GM04503 (cell line): ENCODE measurements at places on chromosomes 11 and 22.

GRCh38 chr11:95704865-95705264, 84.7 kb downstream of the FAM76B start:
- no peak for DNase-seq

DNA sequence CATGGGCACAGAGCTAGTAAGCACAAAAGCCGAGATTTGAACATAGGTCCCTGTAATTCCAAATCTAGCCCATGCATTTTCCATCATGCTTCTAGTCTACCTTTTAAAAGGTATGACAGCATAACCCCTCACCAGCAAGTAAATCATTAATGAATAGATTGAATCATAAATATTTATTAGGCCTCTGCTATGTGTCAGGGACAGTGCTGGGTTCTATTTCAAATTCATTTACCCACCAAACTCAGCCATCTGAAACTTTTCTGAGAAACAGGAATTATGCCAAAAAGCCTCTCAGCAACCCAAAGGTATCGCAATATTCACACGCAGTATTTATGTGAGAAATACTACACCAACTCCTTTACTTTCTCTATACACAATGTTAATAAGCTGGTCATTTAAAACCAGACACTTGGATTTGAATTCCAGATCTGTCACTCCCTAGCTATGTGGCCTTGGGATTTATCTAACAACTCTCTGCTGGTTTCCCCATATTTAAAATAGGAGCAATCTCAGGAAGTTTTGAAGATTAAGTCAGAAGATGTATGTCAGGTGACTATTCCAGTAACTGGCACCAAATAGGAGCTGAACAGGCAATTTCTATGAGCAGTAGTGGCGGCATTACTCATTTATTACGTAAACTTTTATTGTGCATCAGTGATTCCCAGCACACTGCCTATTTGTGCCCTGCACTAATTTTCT, 191.4 kb downstream of the TENM4 start:
- no peak for DNase-seq

DNA sequence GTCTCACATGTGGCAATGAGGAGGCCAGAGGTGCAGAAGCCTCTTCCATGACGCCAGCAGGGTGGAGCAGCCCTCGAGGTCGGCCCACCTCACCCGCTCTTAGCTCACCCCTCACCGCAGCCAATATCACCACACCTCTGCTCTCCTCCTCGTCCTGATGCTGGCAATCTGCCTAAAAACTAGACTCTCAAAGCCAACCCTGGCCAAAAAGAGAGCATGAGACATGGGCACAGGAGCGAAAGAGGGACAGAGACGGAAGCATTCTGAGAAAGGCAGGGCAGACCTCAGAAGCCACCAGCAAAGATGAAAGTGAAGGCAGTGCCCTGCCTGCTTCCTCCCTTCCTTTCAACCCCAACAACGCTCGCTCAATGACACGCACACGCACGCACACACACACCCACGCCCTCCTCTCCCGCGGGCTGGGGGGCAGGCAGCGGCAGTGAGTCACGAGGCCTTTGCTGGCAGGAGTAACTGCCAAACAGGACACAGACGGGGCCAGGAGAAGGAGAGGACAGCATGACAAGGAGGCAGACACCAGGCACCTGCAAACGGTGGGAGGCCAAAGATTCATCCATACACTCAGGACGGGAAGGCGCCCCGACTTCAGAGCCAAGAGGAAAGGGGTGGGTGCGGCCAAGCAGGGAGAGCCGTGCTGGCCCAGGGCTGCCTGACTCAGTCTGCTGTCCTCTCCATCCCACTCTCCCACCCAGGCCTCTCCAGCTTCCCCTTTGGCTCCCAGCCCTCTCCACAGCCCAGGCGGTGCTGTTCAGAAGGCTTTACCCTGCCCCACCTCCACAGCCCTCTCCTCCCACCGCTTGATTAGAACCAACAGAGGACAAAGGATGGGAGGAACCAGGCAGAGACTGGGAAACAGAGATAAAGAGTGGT, 11.4 kb downstream of the IGSF9B start:
- DNase-seq: no peak

DNA sequence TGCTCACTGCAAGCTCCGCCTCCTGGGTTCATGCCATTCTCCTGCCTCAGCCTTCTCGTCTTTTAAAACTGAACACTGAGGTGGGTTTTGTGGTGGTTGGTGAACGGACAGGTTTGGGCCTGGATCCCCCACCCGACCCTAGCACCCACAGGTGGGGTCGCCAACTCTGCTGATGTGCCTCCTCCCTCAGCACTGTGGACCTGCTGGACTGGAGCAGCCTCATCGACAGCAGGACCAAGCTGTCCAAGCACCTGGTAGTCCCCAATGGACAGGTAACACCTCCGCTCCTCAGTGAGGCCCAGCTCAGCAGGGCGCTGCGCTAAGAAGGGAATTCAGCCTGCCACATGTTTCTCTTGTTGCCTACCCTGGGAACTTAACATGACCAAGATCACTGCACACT, 15.2 kb downstream of the DGCR6L start:
- DNase-seq: no peak

GRCh38 chr22:48045369-48045768, 1282.9 kb downstream of the TBC1D22A start:
- no peak for DNase-seq

DNA sequence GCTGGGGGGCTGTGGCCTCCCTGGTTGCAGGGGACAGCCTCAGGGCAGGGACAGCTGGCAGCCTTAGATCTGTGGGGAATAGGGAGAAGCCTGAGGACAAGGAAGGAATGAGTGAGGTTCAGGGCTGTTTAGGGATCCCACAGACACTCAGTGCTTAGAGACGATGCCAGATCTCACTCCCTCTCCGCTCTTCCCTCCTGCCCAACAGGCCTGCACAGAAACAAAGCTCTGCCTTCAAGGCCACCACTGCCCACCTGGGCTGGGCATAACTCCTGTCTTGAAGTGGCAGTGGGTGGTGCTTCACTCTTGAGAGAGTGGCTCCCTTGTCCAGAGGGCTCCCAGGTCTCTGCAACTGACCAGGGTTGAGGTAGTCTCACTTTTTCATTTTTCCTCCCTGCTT, 13.1 kb upstream of the CENATAC start:
- DNase-seq: no peak

DNA sequence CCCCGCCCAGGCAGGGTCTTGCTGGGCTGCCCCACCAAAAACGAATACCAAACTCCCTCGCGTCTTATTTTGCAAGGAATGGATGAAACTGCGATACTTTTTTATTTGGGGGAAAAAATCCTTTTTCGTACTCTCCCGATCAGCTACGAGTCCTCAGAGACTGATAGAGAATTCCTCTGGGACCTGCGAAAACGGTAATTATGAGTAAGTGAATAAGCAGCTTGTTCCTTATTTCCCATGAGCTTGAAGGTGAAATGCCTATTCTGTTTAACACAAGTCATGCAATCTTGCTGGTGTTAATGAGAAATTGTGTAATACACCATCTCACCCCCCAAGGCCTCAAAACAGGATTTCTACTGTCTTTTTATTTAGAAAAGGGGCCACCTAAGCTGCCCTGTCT, 5.5 kb downstream of the GRK3 start:
- no peak for DNase-seq

- peak; percentile 34 for DNase-seq
Measured at GRCh38 chr22:47154621-47155081, 392.2 kb downstream of the TBC1D22A start.

- DNase-seq: no peak
Measured at GRCh38 chr11:103294516-103294915, 185.3 kb downstream of the DYNC2H1 start.

DNA sequence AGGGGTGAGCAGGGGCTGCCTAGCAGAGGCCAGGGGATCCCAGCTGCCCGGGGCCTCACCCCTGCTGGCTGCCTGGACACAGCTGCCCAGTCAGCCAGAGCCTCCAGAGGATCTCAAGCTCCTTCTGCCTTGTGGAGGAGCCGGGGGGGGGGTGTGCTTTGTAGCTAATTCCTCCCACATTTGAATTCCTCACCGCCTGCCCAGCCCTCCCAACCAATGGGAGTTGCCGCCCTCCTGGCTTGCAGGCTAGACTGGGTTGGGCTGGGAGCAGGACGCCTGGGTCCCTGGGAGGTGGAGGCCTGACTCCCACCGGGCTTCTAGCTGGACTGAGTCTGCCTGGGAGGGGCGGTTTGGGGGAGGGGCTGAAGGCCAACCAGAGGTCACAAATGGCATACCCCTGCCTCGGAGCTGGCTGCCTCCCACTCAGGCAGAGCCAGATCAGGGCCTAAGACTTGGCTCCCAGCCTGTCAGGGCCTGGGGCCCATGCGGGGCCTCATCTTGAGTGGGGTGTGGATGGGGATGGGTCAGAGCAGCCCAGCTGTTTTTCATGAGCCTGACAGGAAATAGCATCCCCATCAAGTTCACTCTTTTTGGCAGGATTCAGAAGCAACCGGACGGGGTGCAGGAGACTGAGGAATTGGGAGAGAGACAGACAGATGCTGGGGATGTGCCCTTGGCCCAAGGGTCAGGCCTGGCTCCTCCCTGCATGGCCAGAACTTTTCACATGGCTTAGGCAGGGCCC, 29.2 kb upstream of the PDE2A start:
- peak; percentile 66 for DNase-seq

GRCh38 chr11:105524286-105524685, 85.6 kb upstream of the GRIA4 start:
- no peak for DNase-seq

DNA sequence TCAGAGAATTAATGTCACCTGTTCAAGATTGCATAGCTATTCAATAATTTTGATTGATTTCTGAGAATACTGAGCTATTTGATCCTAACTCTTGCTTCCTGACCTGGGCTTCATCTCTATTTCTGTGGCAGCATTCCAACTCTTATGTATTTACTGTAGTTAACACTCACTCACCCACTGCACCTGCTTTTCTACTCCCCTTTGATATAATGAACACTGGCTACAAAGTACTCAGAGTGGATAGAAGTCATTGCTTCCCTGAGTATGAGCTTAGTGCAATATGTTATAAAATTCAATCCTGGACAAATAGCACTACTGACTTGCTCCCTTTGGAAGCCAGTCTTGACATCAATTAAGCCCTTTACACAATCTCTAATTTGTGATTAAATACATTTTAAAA, 117.2 kb downstream of the APIP start:
- no peak for DNase-seq

GRCh38 chr11:117302228-117302627, 11.1 kb downstream of the BACE1-AS start:
- no peak for DNase-seq

- DNase-seq: no peak
Measured at GRCh38 chr11:2400762-2401435, 349 bp downstream of the TSSC4 start.

DNA sequence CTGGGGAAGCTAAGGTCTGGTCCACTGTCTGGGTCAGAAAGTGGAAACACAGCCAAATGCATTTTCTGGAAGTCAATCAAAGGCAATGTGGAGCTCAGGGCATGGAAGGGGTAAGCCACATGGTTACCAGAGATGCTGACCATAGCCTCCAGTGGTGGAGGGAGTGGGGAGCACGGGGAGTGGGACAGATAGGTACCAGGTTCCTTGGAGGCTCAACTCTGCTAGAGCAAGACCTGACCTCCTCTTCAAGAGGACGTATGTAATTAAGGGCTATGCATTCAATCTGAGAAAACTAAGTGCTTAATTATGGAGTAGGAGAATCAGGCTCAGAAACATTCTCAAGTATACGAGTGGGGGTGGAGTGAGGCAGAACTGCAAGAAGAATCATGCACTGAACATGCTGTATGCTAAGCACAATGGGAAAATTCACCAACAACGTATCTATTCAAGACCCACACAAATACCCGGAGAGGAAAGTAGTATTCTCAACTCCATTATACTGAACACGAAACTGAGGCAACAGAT, 65.2 kb upstream of the PHOX2A start:
- DNase-seq: no peak

GRCh38 chr22:36343720-36344105, 44.1 kb downstream of the MYH9 start:
- DNase-seq: no peak

DNA sequence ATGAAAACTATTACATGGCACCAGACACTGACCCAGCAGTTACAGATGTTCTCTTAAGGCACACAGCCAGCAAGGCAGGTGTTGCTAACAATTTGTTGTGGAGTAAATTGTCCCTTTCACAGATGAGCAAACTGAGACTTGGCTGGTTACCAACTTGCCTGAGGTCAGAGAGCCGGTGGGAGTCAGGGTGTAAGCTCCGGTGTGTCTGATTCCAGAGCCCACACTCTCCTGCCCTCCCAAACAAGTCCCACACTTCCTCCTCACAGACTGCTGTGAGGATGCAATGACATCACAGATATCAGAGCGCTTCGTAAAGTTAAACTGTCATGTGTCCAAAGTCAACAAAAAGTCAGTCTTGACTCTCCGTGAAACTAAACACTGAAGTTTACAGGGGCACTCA, 12.5 kb downstream of the GDPD5 start:
- no peak for DNase-seq

GRCh38 chr11:116960930-116961329, 123.5 kb upstream of the APOA1 start:
- peak; percentile 38 for DNase-seq

DNA sequence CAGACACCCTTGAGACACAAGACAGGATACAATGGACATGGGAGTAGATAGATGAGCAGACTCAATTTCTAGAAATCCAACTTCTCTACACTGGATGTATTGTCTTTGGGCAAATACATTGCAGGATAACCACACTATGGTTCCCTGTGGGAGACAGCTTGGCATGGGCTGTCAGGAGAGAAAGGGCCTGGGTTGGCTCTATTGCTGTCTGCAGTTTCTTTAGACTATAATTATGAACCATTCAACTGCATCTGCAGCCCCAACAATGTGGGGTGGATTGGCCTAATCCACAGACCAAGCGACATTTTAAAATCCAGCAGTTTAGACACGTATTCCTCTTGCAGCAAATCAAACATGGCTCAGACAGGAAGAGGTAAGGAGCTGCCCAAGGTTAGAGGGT, 60.3 kb downstream of the ETS1 start:
- DNase-seq: no peak

GRCh38 chr11:16809886-16810668, 71.6 kb downstream of the C11orf58 start:
- DNase-seq: peak; percentile 32

DNA sequence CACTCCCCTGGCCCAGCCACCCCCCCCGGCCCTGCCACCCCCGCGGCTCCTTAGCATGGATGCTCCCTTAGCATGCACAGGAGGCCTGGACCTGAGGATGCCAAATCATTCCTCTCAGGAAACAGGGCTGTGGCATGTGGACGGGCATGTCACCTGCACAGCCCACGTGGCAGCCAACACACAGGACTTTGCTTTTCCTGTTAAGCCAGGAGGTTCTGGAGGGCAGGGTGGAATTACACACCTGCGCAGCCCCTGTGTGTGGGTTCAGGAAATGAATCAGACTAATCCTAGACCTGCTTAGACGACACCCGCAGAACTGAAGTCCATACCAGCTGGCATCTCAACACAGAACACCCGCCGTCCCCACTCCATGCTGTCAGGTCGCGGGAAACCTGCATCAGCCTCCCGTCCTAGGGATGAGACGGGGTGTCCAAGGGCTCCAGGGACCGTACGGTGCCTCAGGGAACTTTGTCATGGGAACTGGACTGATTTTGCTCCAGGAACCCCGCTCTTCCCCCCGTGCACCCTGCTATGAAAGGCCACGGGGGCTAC, 10.2 kb downstream of the CERK start:
- DNase-seq: no peak

- no peak for DNase-seq
Measured at GRCh38 chr11:63880403-63880790, 36.6 kb downstream of the RCOR2 start.

- DNase-seq: no peak
Measured at GRCh38 chr11:86955111-86955360, 159 bp downstream of the FZD4 start.

GRCh38 chr11:23551706-23552105, 691.4 kb upstream of the CCDC179 start:
- DNase-seq: no peak
